Stimulated activated CD8-positive, alpha-beta memory T cell treated with anti-CD3 and anti-CD28 coated beads, Interleukin-15, amount 100 ng/mL, for 24 hours (primary cell): ENCODE measurements at places on chromosomes 2 and 18.

DNA sequence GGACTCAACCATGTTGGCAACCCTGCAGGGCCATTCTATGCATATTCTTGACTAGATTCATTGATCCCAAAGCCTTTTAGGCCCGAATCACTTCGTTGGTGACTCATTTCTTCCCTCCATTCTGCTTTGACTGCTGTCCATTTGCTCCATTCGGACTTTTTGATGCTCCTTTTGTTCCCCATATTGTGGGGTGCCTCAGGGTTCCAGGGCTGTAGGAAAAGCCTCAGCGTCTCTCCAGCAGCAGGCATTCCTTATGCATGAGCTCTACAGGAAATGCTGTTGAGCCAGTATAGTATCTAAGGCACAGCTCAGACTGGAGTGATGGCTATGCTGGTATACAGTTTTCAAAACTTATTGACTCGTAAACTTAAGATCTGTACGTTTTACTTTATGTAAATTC is 292.6 kb downstream of the PRKCE start:
- no peak for DNase-seq

GRCh38 chr2:9799011-9799596 is 44.2 kb upstream of the TAF1B start:
- no peak for DNase-seq

DNA sequence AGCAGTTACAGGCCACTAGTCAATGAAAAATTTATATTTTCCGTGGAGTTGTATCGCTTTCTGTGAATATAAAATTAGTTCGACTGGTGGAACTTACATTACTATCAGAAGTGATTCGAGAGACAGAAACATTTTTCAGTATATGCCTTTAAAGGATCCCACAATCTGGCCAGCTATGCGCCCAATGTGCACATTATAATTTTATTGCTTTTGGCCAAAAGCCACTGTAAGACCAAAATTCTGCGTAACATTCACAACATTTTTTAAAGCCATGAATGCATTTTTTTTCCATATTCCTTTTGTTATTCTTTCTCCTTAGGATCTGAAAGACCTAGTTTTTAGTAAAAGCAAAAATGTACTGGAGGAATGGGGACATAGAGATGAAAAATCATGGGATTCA is 131.0 kb upstream of the CHAC2 start:
- DNase-seq, result no peak

DNA sequence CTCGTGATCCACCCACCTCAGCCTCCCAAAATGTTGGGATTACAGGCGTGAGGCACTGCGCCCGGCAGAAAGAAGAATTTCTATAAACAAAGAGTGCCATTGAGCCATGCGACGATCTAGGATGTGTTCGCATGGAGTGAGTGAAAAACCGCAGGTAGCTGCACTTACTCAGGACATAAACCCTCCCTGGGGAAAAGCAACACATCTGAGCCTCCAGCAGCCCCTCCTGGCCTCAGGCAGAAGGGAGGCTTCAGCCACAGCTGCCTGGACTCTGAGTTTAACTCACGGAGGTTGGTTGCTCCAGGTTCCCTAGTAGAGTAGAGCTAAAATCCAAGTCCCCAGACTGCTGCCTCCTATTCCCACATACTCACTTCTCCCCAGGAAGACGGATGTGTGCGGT is 11.3 kb upstream of the STK25 start:
- DNase-seq, result no peak

GRCh38 chr18:27057519-27058234 is 127.4 kb downstream of the CHST9 start:
- DNase-seq, result no peak

GRCh38 chr2:205776720-205777119 is 94.4 kb downstream of the NRP2 start:
- no peak for DNase-seq

GRCh38 chr2:163703386-163703785 is 32.4 kb downstream of the FIGN start:
- DNase-seq, result no peak

DNA sequence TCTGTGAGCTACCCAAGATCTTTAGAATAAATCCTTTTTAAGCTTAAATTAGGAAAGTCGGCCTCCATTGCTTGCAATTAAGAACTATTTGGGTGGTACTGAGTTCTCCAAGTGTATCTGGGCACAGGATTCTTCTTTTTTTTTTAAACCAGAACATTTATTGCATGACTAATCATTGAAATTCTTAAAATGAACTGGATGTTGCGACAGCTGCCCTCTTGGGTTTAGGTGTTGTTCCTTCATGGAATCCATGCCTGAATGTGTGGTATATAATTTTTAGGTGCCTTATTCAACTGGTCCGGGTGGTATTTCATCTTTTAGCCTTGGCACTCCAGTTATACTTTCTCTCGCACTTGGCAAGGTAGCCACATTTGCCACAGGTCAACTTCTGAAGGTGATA is 14.5 kb upstream of the KCNK3 start:
- no peak for DNase-seq

- DNase-seq, result no peak
Measured at GRCh38 chr2:143732076-143732475, 602.9 kb downstream of the ARHGAP15 start.

DNA sequence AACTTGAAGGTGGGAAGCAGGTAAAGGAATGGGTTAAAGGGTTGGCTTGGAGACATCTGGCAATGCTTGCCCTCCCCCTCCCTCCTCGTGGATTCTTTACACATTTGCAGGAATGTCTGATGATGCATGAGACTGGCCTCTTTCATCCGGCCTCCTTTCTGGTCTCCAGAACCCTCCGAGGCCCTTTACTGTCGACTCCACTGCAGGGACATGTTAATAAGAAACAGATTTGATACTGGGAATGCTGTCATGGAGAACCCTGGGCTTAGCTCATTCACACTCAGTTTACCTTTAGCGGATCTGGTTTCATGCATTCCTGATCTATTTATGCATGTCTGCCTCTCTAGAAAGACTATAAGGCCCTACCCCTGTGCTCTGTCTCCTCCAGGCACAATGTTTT is 238.7 kb downstream of the TGIF1 start:
- DNase-seq, result no peak

- no peak for DNase-seq
Measured at GRCh38 chr2:70565039-70565731, 11.6 kb upstream of the TGFA start.

- no peak for DNase-seq
Measured at GRCh38 chr2:15023221-15023620, 390.7 kb downstream of the LRATD1 start.

GRCh38 chr2:88296247-88296646 is 126.1 kb downstream of the THNSL2 start:
- no peak for DNase-seq

DNA sequence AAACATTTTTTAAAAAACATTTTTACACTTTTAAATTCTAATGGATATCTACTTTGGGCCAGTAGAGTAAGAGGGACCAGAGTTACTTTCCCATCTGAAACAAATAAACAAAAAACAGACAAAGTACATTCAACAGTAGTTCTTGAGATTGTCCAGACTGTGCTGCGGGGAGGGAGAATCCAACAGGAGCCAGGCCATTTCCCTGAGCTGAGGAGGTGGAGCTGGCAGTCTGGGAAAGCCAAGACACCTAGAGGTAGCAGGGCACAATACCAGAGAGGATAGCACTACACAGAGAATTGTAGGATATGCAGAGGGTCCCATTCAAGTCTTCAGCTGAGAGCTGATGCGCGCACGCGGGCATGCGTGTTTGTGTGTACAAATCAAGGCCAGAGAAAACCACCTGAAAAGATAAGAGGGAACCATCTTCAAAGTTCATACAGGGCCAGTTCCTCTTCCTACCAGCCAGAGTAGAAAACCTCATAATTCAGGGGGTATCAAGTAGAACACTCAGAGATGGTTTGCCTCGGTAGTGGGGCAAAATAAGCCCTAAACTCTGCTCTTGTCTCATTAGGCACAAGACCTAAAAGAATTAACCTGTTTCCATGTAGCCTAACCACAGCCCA is 44.0 kb downstream of the PTRHD1 start:
- no peak for DNase-seq

DNA sequence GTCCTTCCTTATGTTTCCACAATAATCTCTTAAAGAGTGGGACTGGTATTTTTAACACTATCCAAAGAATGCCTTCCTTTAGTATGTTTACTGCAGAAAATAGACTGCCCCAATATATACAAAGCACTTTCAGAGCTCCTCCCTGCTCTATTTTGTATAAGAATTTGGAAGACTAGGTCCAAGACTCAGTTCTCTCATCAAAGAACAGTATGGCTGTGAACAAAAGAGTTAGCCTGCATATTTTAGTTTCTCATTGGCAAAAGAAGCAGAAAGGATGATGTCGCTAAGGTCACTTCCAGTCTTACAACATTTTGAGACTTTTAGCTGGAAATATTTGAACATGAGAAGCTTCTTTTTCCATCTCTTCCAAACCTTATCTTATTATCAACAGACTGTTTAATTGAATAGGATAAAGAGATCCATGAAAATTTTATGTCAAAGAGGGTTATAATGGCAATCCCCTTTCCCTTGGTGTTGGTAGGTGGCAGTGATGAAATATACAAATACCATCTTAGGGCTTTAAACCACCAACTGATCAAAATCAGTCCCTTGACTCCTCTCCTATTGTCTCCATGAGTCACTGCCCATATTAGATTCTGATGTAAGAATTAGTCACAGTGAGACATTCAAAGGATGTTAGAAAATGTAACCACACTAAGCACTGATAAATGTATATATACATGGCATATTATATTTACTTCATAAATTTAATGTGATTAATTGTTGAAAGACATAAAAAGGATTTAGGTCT is 266.9 kb upstream of the DSEL start:
- no peak for DNase-seq

DNA sequence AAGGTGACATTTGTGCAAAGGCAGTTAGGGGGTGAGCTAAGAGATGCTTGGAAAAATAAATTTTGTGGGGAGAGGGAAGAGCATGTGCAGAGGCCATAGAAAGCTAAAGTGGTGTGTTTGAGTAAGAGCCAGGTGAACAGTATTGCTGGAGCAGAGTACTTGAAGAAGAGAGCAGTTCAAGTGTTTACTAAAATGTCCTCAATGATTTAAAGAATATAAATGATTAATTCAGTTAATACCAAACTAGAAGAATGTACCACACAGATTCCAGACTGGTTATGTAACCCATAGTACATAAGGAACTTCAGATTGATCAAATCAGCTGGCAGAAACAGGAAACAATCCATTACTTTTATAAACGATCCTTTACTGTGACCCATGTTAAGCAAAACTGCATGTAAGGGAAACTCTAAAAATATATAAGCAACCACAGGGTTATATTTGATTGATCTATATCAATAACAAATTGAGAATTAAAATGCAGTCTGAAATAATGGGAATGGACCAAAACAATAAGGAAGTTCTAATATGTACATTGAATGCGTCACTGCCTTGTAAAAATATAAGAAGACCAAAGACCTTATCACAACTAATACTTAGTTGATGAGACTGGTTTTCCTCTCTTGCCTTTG is 76.9 kb downstream of the LDAH start:
- DNase-seq, result no peak

GRCh38 chr2:47222826-47223554 is 67.9 kb upstream of the STPG4 start:
- no peak for DNase-seq

DNA sequence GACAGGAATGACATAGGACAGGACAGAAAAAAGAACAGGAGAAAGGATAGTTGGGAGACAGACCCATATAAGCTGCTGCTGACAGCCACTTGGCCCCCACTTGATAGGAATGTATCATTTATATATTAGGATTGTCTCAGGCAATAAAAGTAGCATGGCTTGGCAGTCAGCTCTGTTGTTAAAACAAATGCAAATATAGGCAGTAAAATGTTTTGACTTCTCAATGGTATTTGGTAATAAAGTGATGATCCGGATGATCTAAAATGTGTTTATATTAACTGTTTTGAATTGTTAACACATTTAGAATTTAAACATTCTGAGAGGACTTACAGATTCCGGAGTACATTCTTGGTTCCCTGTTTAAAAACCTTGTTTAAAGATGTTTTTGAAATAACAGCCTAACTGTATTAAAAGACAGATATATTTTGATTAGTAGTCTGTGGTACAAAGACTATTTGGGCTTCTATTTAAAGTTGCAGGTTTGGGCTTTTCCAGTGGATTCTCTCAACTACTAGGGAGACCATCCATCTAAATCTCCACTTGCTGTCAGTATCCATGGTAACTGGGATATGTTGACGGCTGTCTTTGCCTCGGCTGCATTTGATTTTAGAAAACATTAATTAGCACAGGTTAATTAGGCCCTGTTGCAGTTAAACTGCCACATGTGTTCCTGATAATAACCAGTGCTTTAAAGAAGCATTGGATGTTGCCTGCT is 147.6 kb downstream of the ESCO1 start:
- DNase-seq, result no peak

DNA sequence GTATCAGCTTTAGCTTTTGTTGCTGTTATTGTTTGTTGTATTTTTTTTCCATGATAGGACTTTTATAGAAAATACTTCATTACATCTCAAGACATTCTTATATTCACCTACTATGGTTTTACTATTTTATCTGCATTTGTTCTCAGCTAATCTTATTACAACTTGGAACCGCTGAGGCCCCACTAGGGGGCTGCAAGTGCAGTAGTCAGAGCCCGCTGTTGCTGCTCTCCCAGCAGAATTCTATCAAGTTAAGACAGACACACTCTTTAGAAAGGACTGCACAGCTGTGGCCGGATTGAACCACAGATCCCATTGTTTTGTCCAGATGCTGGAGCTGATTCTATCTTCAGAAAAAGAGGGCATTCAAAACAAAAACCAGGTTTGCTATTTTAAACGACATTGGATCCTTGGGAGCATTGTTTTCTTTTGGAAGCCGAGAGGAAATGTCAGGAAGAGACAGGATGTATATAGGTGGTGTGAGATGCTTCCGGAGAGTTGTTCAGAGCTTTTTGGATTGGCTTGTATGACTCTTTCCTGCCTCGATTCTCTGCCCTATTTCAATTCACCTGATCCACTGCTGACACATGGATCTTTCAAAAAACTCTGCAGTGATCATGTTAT is 105.7 kb upstream of the GAREM1 start:
- no peak for DNase-seq

DNA sequence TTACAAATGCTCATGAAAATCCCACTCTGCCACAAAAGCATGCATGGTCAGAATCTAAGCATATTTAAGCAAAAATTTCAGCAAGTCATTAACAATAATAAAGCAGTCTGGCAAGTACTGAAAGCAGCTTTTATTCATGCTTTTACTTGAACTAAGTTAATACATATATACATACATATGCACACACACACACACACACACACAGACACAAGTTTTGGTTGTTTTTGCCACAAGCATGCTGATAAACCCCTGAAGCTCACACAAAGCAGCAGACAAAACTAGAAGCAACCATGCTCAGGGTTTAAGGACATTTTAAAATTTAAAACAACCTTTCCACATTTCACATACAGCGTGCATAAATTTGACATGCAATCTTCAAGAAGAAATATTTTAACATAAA is 819.1 kb upstream of the FSHR start:
- no peak for DNase-seq

DNA sequence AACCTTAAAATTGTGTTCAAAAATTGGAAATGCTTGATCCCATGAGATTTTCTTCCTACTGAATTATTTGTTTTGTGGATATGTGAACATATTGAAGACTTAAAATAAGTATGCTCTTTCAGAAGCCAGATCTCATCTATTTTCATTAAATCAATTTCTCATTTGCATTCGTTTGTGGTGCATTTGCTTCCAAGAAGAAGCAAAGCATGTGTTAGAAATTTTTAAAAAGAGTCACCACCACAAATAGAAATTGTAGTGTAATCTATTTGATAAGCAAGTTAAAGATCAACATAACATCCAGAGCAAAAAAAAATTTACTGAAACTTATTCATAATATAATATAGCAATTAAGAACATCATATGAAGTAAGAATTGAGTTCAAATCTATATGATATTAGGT is 300.9 kb upstream of the SYT4 start:
- no peak for DNase-seq

- no peak for DNase-seq
Measured at GRCh38 chr2:30362468-30363081, 84.5 kb upstream of the LCLAT1 start.
